Activated effector memory CD4-positive, alpha-beta T cell treated with Interleukin-2 at 50 U/mL for 16 hours (primary cell): ENCODE measurements at places on chromosomes 11 and 22.

DNA sequence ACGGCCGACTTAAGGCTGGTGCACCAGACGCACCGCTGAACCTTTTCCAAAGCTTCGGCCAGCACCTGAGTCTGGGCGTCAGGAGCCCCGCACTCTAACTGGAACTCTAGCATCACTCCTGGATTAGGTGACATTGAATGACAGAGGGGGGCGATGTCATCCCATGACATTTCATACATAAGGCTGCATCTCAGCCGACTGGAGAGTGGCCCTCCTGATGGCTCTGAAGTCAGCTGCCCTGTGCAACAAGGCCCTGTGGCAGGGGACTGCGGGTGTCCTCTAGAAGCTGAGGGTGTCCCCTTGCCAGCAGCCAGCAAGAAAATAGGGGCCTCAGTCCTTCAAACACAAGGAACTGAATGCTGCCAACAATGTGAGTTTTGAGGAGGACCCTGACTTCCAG, 10.1 kb upstream of the FADS3 start:
- DNase-seq, result no peak

DNA sequence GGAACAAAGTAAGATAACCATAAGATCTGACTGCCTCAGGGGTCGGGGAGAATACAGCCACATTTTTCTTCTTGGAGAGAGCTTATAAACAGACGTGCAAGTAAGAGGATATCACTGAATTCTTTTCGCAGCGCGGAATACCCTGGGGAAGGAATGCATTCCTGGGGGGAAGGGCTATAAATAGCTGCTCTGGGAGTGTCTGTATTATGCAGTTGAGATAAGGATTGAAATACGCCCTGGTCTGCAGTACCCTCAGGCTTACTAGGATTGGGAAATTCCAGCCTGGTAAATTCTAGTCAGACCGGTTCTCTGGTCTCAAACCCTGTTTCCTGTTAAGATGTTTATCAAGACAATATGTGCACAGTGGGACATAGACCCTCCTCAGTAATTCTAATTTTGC, 1491.7 kb upstream of the RAG2 start:
- DNase-seq, result no peak

- no peak for DNase-seq
Measured at GRCh38 chr22:35984183-35985175, 44.1 kb downstream of the RBFOX2 start.

GRCh38 chr11:67663532-67664212, 10.8 kb downstream of the ALDH3B2 start:
- no peak for DNase-seq

DNA sequence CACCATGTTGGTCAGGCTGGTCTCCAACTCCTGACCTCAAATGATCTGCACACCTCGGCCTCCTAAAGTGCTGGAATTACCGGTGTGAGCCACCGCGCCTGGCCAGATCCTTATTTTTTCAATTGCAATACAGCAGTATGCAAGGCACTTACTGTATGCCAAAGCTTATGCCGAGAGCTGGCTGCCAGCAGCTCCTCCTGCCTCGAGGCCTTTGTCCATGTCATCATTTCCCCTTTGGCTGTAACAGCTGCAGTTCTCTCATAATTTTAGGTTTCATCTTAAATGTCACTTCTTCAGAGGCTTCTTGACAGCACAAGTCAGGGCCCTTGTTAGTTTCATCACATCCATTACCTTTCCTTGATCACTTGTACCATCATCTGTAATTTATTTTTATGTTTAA, 1.5 kb upstream of the SREBF2 start:
- no peak for DNase-seq

DNA sequence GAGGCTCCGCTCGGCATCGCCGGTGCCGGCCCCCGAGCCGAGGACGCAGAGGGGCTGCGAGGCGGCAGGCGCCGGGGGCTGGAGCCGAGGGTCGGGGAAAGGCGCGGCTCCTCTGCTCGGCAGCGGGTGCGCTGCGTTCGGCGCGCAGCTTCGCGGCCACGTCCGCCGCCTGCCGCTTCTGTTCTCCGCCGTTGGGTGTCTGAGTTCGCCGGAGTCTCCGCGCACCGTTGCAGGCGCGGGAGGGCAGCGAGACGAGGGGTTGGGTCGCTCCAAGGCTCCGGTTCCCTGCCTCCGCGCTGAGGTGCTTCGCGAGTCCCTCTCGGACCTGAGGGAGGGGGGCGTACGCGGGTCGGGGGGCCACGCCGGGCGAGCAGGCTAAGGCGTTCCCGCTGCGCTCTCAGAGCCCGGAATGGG, 347 bp downstream of the MN1 start:
- DNase-seq, result peak; percentile 13

DNA sequence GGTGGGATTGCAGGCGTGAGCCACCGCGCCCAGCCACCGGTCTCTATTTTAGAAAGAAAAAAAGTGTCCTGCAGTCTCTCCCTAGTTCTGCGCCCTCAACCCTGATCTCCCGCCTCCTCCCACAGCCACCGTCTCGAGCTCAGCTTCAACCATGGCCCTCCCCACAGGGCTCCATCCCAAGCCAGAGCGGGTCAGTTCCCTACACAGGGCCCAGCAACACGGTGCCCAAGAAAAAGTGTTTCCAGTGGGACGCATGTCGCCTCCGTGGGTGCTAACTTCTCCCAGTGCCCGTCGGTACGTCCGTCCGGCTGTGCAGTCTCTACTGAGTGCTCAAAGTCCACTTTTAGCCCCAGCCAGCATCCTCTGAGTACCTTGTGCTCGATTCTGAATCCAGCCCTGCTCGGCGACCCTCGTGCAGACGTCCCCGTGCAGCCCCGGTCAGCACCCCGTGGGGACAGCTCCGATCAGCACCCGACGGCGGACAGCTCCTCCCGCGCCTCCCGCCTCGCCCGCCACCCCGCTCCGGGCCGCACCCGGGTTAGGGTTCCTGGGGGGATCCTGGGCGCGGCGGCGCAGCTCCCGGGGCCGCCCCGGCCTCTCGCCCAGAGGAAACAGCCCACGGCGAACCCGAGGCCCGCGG, 657 bp upstream of the MAPK8IP2 start:
- peak; percentile 41 for DNase-seq

GRCh38 chr11:77596626-77597025, 6.9 kb downstream of the AQP11 start:
- DNase-seq, result no peak

DNA sequence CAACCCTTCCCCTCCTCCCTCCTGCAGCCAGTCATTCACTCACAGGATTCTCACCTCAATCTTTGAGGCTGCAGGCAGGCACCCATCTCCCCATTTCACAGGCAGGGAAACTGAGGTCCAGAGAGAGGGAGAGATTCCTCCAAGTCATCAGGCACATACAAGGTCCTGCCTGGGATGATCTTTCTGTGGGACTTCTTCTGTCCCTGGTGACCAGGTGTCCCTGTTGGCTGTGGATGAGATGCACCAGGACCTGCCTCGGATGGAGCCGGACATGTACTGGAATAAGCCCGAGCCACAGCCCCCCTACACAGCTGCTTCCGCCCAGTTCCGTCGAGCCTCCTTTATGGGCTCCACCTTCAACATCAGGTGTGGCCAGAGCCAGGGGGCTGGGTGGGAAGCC, 7.8 kb downstream of the FTH1 start:
- DNase-seq, result no peak

DNA sequence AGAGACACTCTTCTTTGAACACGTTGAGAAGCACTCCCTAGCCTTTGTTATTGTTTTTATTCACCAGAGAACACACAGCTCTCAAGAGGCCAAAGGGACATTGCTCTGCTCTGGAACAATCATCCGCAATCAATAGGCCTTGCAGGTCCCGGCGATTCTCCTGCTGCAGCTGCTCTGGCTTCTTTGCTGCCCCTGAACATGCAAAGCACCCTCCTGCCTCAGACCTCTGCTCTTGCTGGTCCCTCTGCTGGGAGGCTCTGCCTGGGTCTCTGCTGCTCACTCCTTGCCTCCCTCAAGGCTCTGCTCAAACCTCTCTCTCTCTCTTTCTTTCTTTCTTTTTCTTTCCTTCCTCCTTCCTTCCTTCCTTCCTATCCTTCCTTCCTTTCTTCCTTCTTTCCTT, 232.7 kb downstream of the DSCAML1 start:
- no peak for DNase-seq

- DNase-seq, result no peak
Measured at GRCh38 chr11:69211920-69212797, 56.4 kb downstream of the SMIM38 start.

DNA sequence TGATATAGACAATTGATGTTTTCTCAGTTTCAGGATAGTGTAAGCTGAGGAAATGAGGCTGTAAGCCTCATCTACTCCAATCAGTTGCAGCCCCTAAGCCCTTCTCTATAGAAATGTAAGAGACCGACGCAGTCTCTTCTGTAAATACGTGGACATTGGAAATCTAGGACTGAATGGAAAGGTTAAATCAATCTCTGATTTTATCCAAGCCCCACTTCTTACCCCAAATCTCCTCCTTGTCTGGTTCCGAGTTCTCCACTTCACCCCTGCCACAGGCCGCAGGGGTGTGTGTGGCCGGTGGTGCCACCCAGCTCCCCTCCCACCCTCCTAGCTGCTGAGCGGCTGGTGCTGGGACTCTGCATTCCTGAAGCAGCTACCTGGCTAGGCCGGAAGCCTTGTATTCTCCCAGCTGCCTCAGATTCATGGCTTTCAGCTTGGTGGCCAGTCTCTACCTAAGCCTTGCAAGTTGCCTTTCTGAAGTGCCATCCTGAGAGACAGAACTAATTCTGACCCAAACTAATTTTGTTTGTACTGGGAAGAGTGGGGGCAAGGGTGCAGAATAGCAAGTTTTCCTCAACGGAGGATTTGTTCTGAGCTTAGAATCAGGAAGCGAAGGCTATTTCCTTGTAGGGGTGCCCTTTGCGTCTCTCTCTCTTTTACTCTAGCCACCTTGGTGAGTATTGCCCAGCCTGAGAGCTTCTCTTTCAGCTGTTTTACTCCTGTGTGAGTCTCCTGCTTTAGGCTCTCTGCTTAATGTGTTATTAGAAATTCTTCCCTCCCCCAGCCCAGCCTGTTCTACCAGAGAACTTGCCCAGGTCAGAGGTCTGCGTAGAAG, 749 bp downstream of the VWA5A start:
- no peak for DNase-seq

- DNase-seq, result no peak
Measured at GRCh38 chr11:67649634-67650510, 658 bp downstream of the ACY3 start.

- DNase-seq, result no peak
Measured at GRCh38 chr11:72753341-72754148, 1.3 kb upstream of the ARAP1 start.

GRCh38 chr11:62708392-62708791, 916 bp downstream of the GNG3 start:
- DNase-seq, result no peak

DNA sequence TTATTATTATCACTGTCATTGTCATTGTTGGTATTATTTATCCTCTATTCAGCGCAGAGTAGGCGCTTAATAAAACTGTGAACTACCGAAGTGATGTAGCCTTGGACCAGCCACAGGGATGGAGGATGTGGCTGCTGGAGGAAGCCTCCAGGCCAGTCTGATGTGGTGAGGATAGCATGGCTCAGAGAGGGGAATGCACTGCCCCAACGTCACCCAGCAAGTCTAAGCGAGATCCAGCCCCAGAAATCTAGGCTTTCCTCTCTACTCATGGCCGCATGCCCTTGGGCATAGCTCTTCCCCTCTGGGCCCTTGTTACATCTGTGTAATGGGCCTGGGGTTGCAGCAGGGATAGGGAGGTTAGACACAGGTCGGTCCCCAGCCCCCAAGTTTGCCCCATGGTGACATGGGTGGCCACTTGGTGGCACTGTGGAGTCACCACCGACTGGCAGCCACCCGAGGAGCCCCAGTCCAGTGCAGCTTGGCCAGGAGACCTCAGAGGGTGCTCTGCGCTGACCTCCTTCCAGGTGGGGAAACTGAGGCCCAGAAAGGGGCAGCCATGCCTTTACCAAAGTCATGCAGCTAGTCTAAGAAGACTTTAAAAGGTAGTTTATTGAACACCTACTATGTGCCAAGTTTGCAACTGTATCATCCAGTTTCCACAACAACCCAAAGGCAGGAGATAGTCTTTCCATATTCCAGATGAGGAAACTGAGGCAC, 395.7 kb downstream of the MN1 start:
- DNase-seq, result no peak

DNA sequence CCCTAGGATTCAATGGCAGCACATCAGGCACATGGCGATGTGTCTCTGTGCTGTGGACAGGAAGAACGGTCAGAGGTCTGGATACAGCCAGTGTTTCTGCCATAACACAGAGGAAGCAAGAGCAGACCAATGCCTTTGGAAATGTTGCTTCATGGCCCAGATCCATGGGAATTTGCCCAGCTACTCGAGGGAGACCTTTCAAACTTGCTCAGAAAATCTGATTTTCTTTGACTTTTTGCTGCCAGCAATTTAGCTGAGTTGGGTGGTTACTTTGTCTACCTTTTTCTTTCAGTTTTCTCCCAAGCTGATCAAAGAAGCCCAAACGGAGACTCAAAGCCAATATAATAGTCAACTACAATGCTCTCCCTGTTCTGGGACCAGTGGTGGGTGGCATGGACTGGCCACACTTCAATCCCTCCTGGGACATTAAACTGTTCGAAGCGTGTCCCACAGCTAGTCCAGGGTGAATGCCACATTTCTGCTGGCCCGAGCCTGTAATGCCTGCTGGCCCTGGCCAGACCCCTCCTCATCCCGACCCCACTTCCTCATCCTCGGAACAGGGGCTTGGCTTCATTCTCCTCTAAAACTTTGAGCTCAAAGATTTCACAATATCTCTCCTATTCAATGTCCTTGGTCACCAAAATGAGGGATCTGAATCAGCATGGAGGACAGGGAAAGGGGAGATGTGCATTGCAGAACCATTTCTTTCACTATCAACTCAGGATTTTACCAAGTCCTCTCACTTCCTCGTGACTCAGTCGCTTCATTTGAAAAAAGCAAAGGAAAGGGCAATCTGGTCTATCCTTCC, 93.3 kb downstream of the ABTB2 start:
- no peak for DNase-seq

DNA sequence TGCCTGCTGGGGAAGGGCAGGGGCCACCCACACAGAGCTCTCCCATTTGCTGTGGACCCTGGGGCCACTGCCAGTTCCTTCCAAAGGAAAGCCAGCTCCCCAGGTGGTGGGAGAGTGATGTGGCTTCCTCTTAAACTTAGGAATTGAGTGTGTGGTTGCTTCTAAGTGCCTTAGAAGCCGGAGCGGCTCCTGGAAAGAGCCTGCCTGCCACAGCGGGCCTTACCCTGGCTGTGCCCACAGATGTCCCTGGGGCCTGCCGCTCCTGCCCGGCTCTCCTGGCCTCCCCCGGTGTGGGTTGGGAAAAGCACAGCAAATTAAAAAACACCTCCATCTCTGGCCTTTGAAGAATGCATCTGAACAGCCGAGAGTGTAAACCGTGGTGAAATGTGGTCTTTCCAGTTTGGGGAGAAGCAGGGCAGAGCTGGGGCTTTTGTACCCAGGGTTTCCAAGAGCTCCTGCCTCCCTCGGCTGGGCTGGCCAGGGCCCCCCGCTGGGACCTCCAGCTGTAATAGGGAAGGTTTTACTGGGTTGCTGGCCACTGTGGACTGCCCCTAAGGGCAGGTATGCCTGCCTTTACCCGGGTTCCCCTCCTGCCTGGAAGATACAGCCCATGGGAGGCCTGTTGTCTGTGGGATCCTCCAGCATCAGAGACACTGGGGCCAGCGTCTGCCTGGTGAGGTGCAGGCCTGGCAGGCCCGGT, 30.2 kb downstream of the LRP5 start:
- no peak for DNase-seq
